Urothelium cell line (cell line): ENCODE measurements at places on chromosomes 7 and 10.

DNA sequence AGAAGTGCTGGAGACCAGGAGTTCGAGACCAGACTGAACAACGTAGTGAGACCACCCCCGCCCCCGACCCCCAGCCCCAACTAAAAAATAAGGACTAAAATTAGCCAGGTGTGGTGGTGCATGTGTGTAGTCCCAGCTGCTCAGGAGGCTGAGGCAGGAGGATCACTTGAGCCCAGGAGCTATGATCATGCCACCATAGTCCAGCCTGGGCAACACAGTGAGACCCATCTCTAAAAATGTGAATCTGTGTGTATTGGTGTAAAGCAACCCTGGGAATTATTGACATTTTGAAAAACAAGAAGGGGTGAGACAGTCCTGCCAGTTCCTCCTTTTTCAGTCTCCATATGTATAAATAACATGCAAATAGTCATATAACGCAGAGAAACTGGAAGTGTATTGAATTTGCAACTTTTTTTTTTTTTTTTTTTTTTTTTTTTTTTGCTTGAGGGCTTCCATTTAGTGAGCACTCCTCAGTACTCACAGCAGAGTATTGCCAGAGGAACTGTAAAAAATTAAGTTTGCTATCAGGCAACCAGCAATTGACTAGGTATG, 3.4 kb upstream of the ITGB1 start:
- no peak for DNase-seq

DNA sequence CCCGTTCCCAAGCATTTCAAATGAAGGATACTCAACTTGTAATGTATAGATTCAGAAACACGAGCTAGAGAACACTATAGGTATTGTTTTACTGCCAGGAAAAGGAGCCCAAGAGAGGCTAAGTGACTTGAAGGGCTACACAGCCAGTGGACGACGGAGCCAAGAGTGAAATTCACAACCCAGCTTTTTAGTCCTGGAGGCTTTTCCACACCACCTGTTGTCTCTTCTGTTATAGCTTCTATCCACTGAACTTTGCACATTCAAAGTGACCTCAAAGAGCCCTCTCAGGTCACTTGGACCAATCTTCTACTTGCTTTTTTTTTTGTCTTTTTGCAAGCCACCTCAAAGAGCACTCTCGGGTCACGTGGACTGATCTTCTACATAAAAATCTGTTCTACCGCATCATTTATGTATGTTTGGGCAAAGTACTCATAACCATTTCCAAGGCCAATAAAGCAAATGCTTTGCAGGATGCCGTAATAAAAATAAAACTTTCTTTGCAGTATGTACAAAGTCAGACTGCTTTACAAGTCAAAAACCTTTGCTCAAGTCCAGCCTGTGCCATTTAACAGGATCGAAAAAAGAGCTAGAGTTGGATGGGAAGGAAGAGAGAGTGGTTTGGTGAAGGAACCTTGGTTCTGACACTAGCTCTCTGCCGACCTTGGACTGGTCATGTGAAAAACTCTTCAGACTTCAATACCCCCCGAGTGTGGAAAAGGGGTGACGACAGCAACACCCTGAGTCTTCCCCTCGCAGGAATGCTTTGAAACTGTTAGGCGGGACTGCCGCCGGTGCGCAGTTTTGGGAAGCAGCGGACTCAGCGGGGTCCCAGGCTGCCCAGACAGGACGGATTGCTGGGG, 821 bp downstream of the SLC35B4 start:
- no peak for DNase-seq

DNA sequence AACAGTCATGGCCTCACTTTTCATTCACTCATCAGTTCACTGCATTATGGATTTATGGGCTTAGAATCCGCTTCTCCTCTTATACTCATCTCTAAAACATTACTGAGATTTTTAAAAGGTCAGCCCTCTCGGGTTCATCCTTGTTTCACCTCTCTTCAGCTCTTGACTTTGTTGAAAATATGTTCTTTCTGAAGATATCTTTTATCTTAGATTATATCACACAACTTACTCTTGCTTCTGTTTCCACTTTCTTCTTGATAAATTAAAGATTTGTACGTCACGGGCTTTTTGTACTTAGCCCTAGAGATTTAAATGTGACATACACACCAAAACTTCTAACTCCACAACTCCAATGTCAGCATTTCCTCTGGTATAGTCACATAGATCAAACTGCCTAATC, 342.5 kb upstream of the TMEM229A start:
- DNase-seq = no peak

GRCh38 chr7:91165006-91165845, 99.0 kb upstream of the FZD1 start:
- DNase-seq = peak; percentile 23

- DNase-seq = peak; percentile 89
Measured at GRCh38 chr7:1401011-1401410, 58.3 kb downstream of the MICALL2 start.

- DNase-seq = no peak
Measured at GRCh38 chr10:17220652-17221100, 7.4 kb upstream of the VIM start.

DNA sequence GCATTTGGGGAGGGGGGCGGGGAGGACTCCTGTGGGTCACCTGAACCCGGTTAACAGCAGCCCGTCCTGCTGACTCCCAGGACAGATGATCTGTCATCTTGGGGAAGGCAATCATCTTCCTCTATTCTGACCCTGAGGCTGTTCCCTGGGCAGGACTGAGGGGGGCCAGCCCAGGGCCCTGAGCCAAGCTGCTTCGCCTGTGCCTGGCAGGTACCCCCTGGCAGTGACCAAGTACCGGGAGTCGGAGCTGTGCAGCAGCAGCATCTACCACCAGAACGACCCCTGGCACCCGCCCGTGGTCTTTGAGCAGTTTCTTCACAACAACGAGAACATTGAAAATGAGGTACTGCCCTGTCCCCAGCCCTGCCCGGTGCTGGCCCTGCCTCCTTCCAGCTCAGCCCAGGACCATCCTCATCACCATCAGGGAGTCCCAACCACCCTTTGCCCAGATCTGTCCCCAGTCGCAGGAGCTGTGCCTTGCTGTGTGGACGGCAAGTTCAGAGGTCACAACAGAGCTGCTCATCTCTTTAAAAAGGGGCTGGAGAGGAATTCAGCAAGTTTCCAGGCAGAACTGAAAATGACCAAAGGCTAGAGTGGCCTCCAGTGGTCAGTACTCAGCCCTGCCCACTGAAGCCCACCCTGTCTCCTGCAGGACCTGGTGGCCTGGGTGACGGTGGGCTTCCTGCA, 8.1 kb downstream of the AOC1 start:
- no peak for DNase-seq

DNA sequence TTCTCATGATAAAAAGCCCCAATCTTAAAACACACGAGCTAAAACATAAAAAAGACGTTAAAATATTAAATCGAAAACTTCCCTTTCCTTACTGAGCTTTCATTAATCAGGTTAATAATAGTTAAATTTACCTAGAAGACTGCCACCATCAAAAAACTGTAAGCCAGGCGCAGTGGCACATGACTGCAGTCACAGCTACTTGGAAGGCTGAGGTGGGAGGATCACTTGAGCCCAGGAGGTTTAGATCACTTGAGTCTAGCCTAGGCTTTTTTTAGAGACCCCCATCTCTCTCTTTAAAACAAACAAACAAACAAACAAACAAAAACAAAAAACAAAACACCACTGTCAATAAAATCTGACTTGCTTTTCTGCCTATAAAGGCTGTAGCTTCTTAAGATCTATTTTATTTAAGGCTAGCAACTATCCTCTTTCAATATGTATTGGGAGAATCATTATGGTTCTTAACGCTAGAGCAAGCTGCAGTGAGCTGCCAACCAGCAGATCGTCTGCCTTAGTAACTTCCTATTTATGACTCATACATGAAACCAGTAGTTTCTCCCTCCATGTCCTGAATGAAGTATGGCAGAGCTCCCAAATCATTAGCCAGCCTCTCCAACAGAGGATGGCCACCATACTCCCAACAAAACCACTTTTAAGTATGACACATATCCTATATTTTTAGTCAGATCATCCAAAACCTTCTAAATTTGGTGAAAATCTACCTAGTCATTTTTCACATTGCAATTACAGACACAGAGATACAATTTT, 163.7 kb downstream of the SRPK2 start:
- DNase-seq = peak; percentile 84

GRCh38 chr7:45156516-45157272, 897 bp upstream of the RAMP3 start:
- no peak for DNase-seq

GRCh38 chr10:119478111-119478802, 64.3 kb downstream of the RGS10 start:
- DNase-seq = no peak

DNA sequence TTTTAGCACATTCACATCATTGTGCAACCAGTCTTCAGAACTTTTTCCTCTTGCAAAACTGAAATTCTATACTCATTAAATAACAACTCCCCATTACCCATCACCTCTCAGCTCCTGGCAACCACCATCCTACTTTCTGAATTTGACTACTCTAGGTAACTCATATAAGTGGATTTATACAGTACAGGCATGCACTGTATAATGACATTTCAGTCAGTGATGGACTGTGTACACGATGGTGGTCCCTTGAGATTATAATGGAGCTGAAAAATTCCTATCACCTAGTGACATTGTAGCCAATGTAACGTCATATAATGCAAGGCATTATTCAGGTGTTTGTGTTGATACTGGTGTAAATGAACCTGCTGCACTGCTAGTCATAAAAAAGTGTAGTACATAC, 60.1 kb downstream of the BTRC start:
- DNase-seq = no peak

DNA sequence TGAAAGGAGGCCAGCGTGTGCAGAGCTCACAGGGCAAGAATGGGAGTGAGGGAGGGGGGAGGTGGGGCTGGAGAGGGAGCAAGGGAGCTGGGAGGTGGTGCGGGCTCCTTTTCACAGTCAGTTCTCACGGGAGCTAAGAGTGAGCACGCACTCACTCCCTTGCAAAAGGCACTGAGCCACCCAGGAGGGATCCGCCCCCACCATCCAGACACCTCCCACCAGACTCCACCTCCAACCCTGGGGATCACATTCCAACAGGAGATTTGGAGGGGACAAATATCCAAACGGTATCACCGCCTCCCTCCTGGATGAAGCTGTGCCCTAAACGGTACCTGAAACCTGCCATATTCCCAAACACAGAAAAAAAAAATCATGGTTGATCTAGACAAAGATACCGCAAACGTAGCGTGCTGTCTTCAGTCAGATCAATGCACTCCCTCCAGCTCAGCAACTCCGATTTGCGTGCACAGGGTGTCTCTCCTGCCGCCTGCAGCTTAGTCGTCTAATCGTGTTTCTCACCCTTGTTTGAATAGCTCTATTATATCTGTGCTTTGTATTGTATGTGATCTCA, 20.3 kb upstream of the PRKAG2 start:
- DNase-seq = no peak

GRCh38 chr7:158973941-158974785, 117.8 kb downstream of the DYNC2I1 start:
- no peak for DNase-seq

GRCh38 chr7:132298790-132299189, 277.5 kb downstream of the PLXNA4 start:
- peak; percentile 59 for DNase-seq

DNA sequence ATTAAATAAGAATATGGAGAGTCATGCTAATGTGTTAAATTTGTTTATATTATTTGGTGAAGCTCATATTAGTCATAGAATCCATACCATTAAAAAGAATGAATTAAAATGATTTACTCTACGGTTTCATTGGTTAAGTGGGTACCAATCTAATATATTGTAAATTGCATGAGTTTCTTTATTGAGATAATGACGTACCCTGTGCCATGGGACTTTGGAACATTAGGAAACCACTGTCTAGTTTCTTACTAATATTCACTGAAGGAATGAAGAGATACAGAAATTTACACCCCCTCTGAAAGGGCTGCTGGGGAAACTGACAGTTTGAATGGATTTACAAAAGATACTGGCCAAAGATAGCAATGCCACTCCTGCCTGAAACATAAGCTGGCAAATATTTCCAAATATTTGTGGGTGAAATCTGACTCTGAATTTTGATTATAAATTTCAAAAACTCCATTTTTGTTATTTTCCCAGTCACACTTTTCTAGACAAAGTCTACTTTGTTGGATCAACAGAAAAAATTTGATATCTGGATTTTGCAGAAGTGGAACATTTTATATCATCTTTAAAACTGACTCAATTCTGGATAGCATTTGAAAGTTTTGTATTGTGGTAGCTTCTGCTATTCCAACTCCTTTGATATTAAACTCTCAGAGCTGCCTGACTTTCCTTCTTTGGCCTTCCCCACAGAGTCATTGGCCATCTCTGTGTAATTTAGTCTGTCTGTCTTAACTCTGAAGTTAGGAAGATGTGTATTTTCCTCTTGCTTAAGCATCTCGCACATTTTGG, 22.3 kb downstream of the MDFIC start:
- no peak for DNase-seq

DNA sequence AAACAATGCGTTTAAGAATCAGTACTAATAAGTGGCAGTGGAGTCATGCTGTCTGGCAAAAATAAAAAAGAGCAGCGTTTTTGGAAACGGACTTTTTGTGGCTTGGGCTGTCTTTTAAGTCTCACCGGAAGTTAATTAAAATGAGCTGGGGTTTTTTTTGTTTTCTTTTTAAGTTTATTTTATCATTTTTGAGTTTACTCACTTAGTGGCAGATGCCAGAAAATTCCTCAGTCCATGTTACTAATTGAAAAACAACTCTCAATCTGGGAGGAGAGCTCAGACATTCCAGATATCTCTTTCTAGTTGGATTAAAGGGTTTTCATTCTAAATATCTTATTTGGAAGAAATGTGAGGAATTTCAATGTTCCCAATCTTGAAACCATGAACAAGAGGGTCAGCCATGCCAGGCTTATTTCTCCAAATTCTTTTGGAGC, 133.8 kb upstream of the AGR3 start:
- no peak for DNase-seq

- no peak for DNase-seq
Measured at GRCh38 chr10:49324711-49325110, 25.7 kb downstream of the C10orf71 start.

DNA sequence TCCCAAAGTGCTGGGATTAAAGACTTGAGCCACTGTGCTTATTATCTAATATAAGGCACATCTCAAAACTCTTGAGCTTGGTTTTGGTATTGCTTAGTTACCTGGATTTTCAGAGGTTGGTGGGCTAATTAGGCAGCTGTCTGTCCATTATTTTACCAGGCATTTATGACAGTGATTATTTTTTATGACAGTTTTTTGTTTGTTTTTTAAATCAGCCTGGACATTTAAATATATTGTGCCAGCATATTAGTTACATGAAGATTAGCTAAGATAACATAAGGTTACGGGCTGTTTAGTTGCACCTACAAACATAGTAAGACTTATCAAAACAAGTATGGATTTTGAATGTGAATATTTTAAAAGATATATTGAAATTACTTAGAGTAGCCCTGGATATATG, 2.6 kb upstream of the ZRANB1 start:
- DNase-seq = no peak

- DNase-seq = peak; percentile 74
Measured at GRCh38 chr7:90455163-90456030, 14.0 kb upstream of the PTTG1IP2 start.

DNA sequence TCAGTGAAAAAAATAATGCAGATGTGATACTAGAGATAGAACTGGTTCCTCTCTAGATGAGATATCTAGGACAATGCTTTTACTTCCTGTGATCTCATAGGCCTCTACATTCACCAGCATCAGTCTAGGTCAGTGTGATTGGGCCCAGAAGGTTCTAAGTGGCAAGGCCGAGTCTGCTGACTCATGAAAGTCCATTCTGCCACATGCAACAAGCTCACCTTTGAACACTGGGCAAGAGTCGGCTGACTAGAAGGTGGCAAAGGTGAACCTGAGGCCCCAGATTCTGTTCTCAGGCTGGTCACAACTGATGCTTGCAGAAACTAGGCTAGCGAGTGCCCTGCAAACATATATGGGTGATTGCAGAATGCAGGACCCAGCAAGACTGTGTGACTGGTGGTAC, 105.7 kb upstream of the PLXNA4 start:
- DNase-seq = no peak

- no peak for DNase-seq
Measured at GRCh38 chr7:50644114-50644513, 78.9 kb upstream of the DDC start.
